ENCODE measurements at places on chromosomes 7 and 10.

DNA sequence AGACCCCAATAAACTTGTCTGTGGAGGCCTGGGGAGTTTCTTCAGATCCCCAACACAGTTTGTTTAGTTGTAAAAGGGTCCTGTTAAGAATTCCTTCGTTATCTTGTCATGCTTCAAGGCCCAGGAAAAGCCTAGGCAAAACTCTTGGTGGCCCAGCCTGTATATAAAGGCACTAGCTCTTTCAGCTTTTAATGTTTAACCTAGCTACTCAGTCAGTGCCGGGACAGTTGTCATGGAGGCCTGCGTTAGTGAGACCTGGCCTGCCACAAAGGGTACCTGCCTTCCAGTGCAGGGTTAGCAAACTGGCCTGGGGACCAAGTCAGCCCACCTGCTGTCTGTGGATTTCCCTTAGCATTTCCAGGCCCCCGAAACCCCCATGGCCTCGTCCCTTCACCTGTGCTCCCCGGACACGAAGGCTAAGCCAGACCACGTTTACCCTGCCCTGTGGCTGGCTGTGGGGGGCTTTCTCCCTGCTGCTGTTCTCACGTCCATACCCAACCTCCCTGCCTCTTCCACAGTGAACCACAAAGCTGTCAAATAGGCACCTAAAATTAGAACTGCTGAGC is 96.9 kb upstream of the PPP2R2D start:
- DNase-seq = no peak

DNA sequence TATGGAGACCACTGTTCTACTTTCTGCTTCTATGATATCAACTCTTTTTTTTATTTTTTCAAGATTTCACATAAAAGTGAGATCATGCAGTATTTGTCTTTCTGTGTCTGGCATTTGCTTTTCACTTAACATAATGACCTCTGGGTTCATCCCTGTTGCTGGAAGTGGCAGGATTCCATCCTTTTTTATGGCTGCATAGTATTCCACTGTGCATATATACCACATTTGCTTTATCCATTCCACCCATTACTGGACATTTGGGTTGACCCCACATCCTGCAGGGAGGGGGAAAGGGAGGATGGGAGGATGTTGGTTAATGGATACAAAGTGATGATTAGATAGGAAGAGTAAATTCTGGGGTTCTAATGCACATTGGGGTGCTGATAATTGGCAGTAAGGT is 80.3 kb upstream of the NPTX2 start:
- no peak for DNase-seq

DNA sequence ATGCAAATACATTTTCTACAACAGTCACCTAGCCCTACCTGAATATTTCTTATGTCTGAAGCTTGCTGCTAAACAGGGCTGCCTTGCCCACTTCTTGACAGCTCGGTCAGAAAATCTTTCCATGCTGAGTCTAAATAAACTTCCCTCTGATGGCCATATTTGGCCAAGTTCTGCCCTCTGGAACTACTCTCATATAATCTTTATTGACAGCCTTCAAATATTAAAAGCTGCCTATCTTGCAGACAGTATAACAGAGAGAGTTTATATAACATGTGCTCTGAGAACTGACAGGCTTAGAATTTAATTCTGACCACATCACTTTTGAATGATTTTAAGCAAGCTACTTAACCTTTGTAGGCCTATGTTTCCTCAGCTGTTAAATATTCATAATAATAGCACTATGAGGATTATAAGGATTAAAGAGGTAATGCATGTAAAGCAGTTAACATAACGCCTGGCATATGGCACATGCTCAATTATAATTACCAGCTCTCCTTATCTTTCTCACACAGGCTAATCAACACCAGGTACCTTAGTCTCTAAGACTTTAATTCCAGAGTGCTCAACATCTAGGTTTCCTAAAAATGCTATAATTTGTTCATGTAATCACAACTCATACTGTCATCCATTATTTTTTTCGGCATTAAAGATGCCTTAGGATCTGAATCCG is 334.1 kb downstream of the HPSE2 start:
- no peak for DNase-seq

DNA sequence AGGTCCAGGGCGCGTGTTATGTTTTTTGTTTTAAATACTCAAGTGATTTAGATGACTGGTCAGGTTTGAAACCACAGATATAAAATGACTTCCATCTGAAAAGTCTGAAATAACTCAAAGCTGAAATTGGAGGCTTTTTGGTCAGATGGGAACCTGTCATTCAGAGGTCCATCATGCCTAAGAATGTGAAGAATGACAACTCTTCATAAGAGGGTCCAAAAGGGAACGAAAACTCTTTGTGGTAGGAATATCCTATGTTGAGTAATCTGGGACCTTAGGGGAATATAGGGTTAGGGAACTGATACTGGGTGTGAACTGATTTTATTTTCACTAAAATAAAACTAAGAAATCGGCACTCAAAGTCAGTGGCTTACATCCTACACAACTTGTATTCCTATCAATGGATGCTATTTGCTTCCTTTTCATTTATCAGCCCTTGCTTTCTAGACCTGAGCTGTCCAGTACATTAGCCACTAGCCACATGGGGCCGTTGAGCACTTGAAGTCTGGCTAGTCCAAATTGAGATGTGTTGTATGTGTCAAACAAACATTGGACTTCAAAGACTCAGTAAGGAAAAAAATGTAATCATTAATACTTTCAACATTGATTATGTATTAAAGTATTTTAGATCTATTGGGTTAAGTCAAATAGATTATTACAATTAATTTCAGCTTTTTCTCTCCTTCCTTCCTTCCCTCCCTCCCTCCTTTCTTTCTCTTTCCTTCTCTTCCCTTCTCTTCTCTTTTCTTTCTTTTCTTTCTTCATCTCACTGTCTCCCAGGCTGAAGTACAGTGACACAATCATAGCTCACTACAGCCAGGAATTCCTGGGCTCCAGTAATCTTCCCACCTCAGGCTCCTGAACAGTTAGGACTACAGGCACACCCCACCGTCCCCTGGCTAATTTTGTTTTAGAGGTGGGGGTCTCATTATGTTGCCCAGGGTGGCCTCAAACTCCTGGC is 56.5 kb upstream of the KDM7A start:
- DNase-seq = no peak

GRCh38 chr10:102311025-102311420 is 65.7 kb downstream of the GBF1 start:
- no peak for DNase-seq

All from fibroblast of mammary gland (primary cell).